ENCODE measurements at places on chromosomes 4 and X.

DNA sequence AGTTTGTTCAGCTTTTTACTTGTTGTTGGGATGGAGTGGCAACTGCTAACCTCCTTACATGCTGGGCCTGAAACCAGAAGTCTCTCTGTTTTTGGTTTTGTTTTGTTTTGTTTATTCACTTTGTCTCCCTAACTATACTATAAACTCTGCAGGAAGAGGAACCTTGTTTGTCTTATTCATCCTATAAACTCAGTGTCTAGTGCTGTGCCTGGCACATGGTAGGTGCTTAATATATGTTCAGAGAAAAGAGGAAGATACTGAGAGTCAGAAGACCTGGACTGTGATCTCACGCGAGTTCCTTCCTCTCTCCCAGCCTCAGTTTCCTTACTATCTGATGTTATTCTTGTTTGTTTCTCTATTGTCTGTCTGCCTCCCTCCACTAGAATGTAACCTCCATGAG, 71.3 kb downstream of the PRPS1 start:
- no peak for DNase-seq

- DNase-seq = peak; percentile 21
These were observed 338.3 kb upstream of the GALNT7 start for GRCh38 chr4:172830295-172830764.

- DNase-seq = no peak
These were observed 7.4 kb upstream of the UTP3 start for GRCh38 chr4:70680934-70681333.

GRCh38 chr4:134260126-134260525, 58.5 kb upstream of the PABPC4L start:
- no peak for DNase-seq

GRCh38 chrX:129606918-129607317, 47.8 kb downstream of the APLN start:
- peak; percentile 52 for DNase-seq

GRCh38 chr4:7126981-7127380, 59.1 kb upstream of the GRPEL1 start:
- DNase-seq = no peak

DNA sequence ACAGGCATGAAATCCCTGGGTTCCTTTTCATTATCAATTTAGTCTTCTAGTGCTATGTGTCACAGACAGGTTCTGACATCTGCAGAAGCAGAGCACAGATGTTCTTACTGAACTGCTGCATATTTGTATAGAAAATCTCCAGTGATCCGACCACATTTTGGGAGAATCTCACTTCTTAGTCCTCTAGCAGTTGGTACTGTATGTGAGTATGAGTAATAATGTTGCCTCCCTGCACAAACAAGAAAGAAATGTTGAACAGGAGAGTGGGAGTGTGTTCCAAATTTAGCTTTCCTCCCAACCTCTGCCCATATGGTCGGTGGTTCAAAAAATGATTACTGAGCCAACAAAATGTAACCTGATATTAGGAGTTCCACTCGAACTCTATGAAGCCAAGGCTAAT, 165.3 kb upstream of the GPC4 start:
- no peak for DNase-seq

DNA sequence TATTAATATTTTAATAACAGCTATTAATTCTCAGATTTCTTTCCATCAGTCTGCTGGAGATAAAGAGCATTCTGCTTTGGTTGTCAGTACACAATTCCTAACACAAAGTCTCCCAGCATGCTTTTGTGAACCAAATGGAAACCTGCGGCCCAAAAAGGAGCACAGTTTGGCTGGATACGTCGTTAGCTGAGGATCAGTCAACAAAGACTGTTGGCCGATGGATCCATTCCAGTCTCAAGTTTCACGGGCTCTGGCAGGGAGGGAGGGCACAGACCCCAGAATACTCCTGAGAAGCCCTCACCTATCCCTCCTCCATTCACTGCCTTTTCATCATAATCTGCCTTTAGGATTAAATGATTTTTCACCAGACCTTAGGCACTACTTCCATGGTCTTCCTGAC, 26.3 kb upstream of the PRSS48 start:
- DNase-seq = no peak

DNA sequence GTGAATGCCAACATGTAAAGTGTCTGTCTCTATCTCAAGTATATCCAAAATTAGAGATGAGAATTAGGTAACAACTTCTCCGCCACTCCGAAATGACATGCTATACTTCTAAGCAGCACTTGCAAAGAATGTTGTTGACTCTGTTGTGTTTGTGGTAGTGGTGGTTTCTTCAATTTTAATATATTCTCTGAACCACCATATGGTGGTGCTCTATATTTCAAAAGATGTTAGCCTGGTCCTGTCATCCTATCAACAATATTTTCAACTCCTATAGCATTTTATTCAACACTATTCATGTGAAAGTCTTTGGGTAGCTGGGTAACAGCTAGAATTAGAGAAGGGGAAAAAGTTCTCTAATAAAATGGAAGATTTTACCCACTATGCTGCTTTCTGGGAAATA, 1622.8 kb upstream of the IGFBP7 start:
- DNase-seq = no peak

- peak; percentile 90 for DNase-seq
These were observed 46.3 kb downstream of the STARD8 start for GRCh38 chrX:68693481-68694434.

- DNase-seq = no peak
These were observed 80.4 kb downstream of the NDST3 start for GRCh38 chr4:118114720-118115119.

All from NB4 (cell line).